ENCODE measurements at places on chromosomes 2 and 18.

- H3K27ac ChIP-seq = no peak overlapping the region
- no peaks in the 10 kb centered on the region for H3K27me3 ChIP-seq
- H3K36me3 ChIP-seq = peaks cover 3% of the 10 kb centered on the region
- H3K4me3 ChIP-seq = no peak overlapping the region
- peaks cover 12% of the 10 kb centered on the region for H3K4me1 ChIP-seq
Measured at GRCh38 chr2:74384051-74384450, 3.9 kb upstream of the DCTN1 start.

GRCh38 chr2:178273787-178274360 is 79.6 kb downstream of the OSBPL6 start:
- no peaks in the 10 kb centered on the region for H3K27me3 ChIP-seq
- no peaks in the 10 kb centered on the region for H3K36me3 ChIP-seq
- H3K27ac ChIP-seq = no peak overlapping the region

DNA sequence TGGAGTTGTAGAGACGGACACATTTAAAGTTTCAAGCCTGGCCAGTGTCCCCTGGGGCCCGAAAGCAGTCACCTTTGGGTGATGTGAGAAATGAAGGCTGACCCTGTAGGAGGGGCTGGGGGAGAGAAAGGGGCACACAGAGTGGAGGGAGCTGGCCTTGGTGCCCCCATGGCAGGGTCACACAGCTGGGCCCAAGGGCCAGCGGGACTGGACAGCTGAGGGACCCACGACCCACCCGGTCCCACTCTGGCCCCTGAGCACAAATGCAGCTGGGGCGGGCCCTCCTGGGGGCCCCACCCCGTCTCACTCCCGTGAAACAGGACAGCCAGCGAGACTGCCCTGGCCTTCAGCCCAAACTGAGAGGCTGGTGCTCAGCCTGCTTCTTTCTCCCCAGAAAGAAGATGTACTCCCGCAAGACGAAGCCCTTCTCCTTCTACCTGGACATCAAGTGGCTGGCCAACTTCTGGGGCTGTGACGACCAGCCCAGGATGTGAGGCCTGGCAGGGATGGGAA is 6.1 kb downstream of the AGXT start:
- no peak overlapping the region for H3K4me3 ChIP-seq
- no peaks in the 10 kb centered on the region for H3K36me3 ChIP-seq
- no peaks in the 10 kb centered on the region for H3K4me1 ChIP-seq
- no peaks in the 10 kb centered on the region for H3K27me3 ChIP-seq

DNA sequence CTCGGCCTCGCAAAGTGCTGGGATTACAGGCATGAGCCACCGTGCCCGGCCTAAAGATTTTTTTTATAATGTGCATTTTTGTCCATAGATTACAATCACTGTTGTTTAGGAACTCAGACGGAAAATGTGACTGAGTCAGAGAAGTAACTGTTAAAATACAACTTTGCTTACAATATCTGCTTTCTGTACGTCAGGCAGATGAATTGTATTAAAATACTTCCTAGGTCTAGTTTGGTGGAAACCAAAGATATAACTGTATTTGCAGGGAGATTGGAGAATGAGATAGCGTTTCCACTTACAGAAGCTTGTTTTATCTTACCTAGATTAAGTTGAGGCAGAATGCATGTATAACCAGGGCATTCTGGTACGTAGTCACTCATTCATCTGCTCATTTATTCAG is 36.7 kb downstream of the ASAP2 start:
- H3K4me3 ChIP-seq = no peak overlapping the region
- H3K27ac ChIP-seq = no peak overlapping the region
- no peaks in the 10 kb centered on the region for H3K27me3 ChIP-seq
- DNase-seq = no peak
- no peaks in the 10 kb centered on the region for H3K36me3 ChIP-seq
- H3K4me1 ChIP-seq = no peaks in the 10 kb centered on the region

DNA sequence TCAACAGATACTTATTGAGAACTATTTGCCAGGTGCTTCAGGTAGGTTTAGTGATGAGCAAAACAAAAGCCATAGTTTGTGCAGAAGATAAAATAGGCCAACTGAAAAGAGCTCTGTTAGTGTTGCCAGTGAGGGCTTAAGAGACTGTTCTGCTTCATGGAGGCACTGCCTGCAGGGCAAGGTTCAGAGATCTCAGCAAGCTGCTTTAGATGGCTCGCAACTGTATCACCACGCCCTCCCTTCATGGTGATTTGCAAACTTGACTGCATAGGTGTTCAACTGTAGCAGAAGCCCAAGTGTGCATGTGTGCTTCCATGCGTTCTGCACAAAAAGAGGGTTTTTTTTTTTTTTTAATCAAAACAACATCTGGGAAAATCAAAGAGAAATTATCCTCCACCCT is 84.5 kb downstream of the RAPH1 start:
- H3K27me3 ChIP-seq = no peaks in the 10 kb centered on the region
- no peak for DNase-seq
- no peaks in the 10 kb centered on the region for H3K36me3 ChIP-seq
- no peak overlapping the region for H3K27ac ChIP-seq
- H3K4me1 ChIP-seq = no peaks in the 10 kb centered on the region

- no peak overlapping the region for H3K27ac ChIP-seq
- no peak for DNase-seq
- H3K4me1 ChIP-seq = peaks cover 15% of the 10 kb centered on the region
- H3K4me3 ChIP-seq = no peak overlapping the region
Measured at GRCh38 chr2:60821587-60822302, 59.6 kb upstream of the REL start.

- no peaks in the 10 kb centered on the region for H3K27me3 ChIP-seq
- no peaks in the 10 kb centered on the region for H3K36me3 ChIP-seq
- H3K4me1 ChIP-seq = no peaks in the 10 kb centered on the region
- no peak overlapping the region for H3K27ac ChIP-seq
- DNase-seq = no peak
Measured at GRCh38 chr2:156657809-156658208, 221.6 kb downstream of the GPD2 start.

DNA sequence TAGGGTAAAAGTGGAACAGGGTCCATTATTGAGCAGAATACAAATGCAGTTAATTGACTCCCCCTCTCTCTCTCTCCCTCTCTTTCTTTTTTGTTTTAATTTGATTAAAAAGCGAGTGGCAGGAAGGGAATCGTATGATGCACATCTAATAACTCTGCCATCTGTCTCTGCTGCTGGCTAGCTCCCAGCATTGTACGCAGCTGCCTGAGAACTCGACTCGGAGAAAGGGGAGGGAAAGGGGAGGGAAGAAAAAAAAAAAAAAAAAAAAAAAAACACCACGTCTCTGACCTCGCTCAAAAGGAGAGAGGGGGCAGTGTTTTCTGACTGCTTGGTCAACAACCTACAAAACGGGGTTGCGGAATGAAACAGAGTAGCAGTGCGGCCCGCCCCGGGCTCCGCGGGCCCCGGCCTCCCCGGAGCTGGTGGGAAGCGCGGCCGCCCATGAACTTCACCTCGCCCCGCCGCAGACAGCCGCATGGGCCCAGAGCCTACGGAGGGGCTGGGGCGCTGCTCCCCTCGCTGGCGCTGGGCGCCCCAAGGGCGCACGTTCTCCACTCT is 265.7 kb downstream of the TCF4 start:
- H3K27ac ChIP-seq = no peak overlapping the region
- H3K36me3 ChIP-seq = no peaks in the 10 kb centered on the region
- H3K27me3 ChIP-seq = no peaks in the 10 kb centered on the region
- no peaks in the 10 kb centered on the region for H3K4me1 ChIP-seq
- DNase-seq = no peak
- no peak overlapping the region for H3K4me3 ChIP-seq

DNA sequence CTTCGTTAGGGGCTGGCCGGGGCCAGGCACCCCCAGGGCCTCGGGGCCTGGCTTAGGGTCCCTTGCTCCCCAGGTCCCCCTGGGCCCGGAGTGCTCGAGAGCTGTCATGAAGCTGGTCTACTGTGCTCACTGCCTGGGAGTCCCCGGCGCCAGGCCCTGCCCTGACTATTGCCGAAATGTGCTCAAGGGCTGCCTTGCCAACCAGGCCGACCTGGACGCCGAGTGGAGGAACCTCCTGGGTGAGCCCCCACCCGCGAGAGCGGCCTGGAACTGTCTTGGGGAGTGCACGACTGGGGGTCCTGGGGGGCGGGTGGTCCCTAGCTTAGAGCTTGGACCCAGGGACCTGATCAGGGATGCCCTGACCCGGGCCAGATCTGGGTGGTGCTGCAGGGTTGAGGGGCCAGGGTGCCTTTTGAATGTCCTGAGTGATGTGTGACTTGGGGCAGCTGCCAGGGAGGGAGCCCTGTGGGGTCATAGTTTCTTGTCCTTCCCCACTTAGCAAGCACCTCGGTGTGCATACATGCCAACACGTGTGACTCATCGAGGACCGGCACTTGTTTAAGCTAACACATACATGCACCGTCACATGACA is 27.9 kb downstream of the GPC1 start:
- no peak overlapping the region for H3K27ac ChIP-seq
- H3K36me3 ChIP-seq = no peaks in the 10 kb centered on the region
- no peaks in the 10 kb centered on the region for H3K4me1 ChIP-seq
- no peaks in the 10 kb centered on the region for H3K27me3 ChIP-seq
- no peak overlapping the region for H3K4me3 ChIP-seq

GRCh38 chr2:119234021-119235019 is 10.7 kb downstream of the STEAP3 start:
- no peak overlapping the region for H3K4me3 ChIP-seq
- no peak overlapping the region for H3K27ac ChIP-seq
- H3K4me1 ChIP-seq = no peaks in the 10 kb centered on the region

DNA sequence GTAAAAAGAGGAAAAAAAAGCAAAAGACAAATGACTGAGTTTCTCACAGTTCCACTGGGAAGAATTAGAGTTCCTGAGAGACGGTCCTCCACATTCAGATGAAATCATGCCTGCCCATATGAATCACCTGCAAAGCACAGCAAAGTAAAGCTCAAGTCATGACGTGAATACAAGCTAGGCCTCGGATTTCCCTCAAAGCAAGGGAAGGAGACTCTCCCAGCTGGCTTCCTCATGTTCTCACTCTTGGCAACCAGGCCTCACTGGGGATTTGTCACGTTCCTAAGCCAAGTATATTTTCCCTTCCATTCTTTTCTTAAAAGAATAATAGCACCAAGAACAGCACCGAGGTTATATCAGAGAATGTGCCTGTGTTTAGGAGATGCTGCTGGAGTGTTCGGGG is 47.0 kb downstream of the CYP27C1 start:
- H3K27ac ChIP-seq = no peak overlapping the region
- DNase-seq = no peak
- no peak overlapping the region for H3K4me3 ChIP-seq
- no peaks in the 10 kb centered on the region for H3K36me3 ChIP-seq
- H3K4me1 ChIP-seq = no peaks in the 10 kb centered on the region

DNA sequence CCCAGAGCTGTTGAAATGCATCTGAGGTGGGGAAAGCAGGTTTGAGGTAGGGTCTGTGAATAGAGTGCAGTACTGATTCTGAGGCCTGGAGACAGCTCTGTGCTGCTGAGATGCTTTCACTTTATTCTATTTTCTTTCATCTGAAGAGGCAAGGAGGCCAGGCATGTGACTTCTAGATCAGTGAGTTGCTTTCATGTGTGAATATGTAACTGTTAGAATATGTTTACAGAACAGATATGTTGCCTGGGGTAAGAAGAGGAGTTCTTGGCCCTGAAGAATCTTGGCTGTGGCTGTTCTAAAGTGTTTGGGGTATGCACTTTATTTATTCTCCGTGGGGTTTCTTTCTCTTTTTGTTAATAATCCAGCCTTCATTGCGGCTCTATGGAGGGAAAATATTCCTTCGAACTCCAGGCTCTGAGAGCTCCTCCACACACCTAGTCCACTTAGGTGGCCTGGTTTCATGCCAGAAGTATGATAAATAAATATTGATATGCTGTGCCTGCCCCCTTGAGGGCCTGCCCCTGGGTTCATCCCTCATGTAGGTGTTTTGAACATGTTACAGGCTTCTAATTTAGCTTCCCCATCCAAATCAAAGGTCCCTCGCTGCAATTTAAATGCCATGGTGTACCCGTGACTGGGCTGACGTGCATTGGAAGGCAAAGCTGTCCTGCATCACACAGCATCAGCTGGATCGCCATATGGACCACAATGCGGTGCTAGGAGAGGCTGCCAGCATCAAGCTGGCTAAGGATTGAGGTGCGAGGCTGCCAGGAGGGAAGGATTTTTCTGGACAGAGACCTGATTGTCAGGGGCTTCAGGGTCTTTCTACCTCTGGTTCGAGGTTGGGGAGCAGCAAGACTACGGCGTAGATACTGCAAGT is 102.9 kb downstream of the PRKCE start:
- no peak overlapping the region for H3K27ac ChIP-seq
- H3K4me1 ChIP-seq = no peaks in the 10 kb centered on the region
- no peaks in the 10 kb centered on the region for H3K36me3 ChIP-seq

DNA sequence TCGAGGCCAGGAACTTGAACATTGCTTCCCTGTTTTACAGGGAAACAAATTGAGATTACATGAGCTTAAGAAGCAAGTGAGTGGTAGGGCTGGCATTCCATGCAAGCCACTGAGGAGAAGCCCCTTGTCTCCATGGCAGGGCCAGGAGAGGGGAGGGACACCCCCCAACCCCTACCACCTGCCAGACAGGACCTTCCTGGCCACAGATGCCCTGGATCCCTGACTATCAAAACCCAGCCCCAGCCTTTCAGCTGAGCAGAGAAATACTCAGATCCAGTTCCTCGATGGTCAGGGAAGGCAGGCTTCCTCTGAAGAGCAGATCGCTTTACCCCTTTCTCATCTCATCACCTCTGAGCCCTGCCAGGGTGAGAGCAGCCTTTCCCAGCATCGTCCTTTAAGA is 53.8 kb upstream of the ALPP start:
- no peak overlapping the region for H3K4me3 ChIP-seq
- peaks cover 34% of the 10 kb centered on the region for H3K4me1 ChIP-seq
- H3K27me3 ChIP-seq = no peaks in the 10 kb centered on the region

- no peaks in the 10 kb centered on the region for H3K36me3 ChIP-seq
- no peak for DNase-seq
- no peak overlapping the region for H3K4me3 ChIP-seq
- H3K27ac ChIP-seq = no peak overlapping the region
Measured at GRCh38 chr2:137672989-137673552, 291.2 kb upstream of the HNMT start.

DNA sequence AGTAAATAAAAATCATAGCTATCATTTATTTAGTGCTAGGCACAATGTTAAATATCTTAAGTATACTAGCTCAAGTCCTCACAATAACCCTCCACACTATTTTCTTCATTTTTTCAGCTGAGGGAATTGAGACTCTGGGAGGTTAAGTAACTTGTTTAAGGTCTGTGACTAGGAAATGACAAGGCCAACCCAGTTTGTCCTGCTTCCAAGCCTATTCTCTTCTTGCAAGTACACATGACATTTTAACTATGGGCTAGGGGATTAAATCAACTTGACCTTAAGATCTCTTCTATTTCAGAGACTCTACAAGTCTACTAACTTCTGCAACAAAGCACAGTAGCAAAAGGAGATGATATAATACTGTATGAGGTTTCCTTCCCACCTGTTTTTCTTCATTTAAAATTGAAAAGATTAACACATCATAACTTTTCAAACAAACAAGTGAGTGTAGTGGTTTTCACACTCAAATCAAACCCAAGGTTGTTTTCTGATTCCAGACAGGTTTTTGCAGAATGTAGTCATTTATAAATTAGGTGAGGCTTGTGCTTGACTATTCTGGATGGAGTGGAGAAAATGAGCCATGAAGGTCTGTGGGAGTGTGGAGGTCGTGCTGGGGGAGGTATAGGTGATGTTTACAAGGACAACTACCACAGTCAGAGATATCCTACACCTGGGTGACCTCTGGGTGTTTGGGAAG is 57.0 kb downstream of the CD28 start:
- H3K27ac ChIP-seq = peak overlapping the region; percentile 22
- H3K4me3 ChIP-seq = no peak overlapping the region
- peaks cover 10% of the 10 kb centered on the region for H3K4me1 ChIP-seq
- no peaks in the 10 kb centered on the region for H3K36me3 ChIP-seq
- DNase-seq = no peak
